CD4-positive, alpha-beta T cell treated with Interleukin-10 for 1 hour (primary cell): ENCODE measurements at places on chromosomes 6 and 20.

DNA sequence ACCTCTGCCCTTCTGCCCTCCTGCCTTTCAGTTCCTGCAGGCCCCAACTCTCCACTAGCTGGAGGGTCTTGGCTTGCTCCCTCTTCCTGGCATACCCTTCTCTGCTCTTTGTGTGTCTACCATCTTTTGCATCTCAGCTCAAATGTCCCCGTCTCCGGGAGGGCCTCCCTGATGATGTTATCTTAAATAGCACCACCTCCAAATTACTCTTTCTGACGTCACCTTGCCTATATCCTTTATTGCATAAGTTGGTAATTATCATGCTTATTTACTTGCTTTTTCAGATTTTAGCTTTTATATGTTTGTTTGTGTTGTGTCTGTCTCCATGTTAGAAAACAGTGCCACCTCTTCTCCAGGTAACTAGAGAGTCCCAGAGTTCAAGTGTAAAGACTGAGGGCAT is 36.0 kb upstream of the FYN start:
- no peak for DNase-seq

- DNase-seq: no peak
Observed at GRCh38 chr6:39225543-39225942, 3.7 kb downstream of the KCNK5 start.

DNA sequence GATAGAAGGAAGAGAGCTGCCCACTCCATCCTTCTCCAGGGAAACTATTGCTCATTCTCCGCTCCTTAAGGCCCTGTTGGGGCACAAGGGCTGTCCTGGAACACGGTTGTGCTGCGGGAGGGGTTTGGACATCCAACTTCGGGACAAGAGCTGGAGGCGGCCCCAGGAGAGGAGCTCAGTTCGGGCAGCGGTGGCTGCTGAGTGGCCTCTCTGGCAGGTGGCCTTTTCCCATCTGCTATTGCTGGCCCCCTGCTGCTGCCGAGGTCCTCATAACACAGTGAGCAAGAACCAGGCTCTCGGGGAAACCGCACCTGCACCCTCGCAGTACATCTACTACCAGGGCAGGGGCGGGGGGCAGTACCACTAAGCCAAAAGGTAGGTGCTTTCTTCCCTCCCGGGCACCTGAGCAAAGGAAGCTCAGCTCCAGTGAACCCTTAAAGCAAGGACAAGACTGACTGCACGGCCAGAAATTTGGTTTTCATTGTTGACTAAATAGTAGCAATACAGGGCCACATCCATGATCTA is 63.7 kb downstream of the PSMG4 start:
- DNase-seq: no peak

DNA sequence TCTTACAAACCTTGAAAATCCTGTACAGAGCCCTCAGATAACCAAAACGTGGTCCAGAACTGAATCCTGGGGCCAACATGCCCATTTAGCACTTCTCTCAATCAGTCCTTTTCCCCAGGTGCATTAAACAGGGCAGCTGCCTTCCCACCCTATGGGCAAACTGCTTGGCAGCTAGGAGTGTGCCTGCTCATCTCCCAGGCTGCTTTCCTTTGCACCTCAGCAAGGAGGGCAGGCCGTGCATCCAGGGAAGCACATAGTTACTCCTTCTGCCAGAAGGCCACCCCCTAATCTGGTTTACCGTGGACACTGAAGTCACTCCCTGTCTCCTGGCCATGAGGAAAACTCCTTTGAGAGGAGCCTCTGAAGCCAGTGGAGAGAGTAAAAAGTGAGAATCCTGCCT is 10.0 kb downstream of the PKIG start:
- no peak for DNase-seq
